ENCODE measurements at places on chromosomes 12 and 14.
A peak's percentile ranks its signal among the peaks of the same experiment; 100 is the strongest.

GRCh38 chr14:88522393-88522792, 32.4 kb downstream of the PTPN21 start:
- no peak for DNase-seq

GRCh38 chr12:97235102-97235501, 227.5 kb upstream of the RMST start:
- DNase-seq = no peak

DNA sequence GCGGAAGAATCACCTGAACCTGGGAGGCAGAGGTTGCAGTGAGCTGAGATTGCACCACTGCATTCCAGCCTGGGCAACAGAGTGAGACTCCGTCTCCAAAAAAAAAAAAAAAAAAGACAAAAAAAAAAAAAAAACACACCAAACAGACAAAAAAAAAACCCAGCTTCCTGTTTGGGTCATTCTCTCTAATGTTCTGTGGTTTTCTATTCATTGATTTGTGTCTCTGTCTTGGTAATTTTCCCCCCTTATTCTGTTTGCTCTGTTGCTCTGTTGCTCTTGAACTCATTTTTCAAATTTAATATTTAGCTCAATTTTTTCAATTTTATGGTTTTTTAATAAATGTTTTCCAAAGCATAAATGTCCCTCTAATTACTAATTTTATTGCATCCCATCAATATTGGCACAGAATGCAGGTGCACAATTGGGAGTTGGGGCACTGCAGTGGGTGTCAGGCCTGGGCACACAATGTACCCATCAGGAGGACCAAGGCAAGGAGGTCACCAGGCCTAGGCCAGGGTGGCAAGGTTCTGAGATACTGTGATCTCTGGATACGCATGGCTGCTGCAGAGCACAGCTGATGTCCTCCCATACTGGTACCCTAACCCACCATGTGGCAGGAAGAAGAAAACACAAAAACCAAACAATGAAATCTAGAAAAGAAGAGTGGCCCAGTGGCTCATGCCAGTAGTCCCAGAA, 8.0 kb upstream of the GNPTAB start:
- no peak for DNase-seq

- no peak for DNase-seq
Observed at GRCh38 chr14:104364830-104365229, 214.7 kb upstream of the C14orf180 start.

GRCh38 chr12:81245907-81246570, 168.2 kb downstream of the ACSS3 start:
- DNase-seq = peak; percentile 90

Data from vagina (tissue), 2 donors.